HCEC 1CT (cell line): ENCODE measurements at places on chromosomes 1 and 21.

GRCh38 chr1:224528900-224529299, 87.2 kb upstream of the CNIH3 start:
- peak; percentile 91 for DNase-seq

GRCh38 chr1:204295671-204296070, 64.1 kb downstream of the PLEKHA6 start:
- DNase-seq, result peak; percentile 61

- DNase-seq, result no peak
These were observed 13.1 kb downstream of the FAM78B start for GRCh38 chr1:166153525-166154314.

- DNase-seq, result no peak
These were observed 157.8 kb upstream of the VAMP3 start for GRCh38 chr1:7613106-7613850.

- DNase-seq, result no peak
These were observed 15.0 kb downstream of the TNFRSF25 start for GRCh38 chr1:6450943-6451373.

GRCh38 chr1:207711285-207711684, 40.6 kb upstream of the CD46 start:
- DNase-seq, result peak; percentile 40

GRCh38 chr1:12461754-12462153, 156.3 kb downstream of the DHRS3 start:
- DNase-seq, result no peak

DNA sequence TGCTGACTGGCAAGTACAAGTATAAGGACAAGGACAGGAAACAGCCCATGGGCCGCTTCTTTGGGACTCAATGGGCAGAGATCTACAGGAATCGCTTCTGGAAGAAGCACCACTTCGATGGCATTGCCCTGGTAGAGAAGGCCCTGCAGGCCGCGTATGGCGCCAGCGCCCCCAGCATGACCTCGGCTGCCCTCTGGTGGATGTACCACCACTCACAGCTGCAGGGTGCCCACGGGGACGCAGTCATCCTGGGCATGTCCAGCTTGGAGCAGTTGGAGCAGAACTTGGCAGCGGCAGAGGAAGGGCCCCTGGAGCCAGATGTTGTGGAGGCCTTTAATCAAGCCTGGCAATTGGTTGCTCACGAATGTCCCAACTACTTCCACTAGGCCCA, 32.0 kb downstream of the SLC16A1 start:
- no peak for DNase-seq

- DNase-seq, result no peak
These were observed 194.7 kb downstream of the AK5 start for GRCh38 chr1:77476475-77476874.

- DNase-seq, result peak; percentile 49
These were observed 58.5 kb upstream of the ACTL8 start for GRCh38 chr1:17696417-17697301.

GRCh38 chr1:26287033-26287711, 7.3 kb downstream of the SH3BGRL3 start:
- DNase-seq, result no peak

GRCh38 chr1:16094453-16095158, 21.2 kb upstream of the FAM131C start:
- DNase-seq, result no peak

- no peak for DNase-seq
These were observed 37.0 kb downstream of the CCDC185 start for GRCh38 chr1:223430236-223430635.

DNA sequence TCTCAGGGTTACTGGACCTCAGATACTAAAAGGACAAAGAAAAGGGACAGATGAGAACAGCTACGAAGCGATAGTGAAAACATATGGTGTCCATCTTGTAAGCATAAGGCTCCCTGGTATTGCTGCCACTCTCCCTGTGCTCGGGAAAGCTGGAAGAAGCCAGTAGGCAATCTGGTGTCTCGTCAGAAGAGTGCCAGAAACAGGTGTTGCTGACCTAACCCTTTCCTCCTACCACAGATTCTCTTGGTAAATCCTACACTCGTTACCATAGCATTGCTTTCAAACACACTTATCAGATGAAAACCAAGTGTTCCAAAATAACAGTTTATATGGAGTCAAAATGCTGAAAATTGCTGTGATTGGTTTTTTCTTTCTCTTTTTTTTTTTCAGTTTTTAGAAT, 146.3 kb downstream of the NRIP1 start:
- DNase-seq, result no peak

- DNase-seq, result no peak
These were observed 49.9 kb upstream of the LAPTM5 start for GRCh38 chr1:30807318-30808066.

GRCh38 chr1:107459204-107459904, 318.5 kb downstream of the NTNG1 start:
- DNase-seq, result no peak

GRCh38 chr1:211336161-211336560, 9.5 kb downstream of the TRAF5 start:
- DNase-seq, result no peak

GRCh38 chr1:44408212-44408582, 3.1 kb downstream of the RNF220 start:
- no peak for DNase-seq

DNA sequence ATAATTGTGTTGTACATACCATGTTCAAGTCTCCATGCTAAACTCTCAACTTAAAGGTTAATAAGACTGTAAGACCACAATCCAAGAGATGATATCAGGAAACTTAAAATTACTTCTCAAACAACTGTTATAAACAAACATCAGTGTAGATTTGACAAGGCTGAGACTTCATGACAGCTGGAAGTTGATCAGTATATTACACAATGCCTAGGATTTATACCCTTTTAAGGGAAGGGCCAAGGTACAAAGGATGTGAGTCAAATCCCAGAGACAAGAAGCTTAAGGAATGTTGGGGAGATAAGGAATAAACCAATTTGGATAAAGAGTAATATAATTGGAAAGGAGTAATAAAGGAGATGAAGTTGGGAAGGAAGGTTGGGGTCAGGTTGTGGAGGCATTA, 98.8 kb downstream of the LBR start:
- peak; percentile 59 for DNase-seq

DNA sequence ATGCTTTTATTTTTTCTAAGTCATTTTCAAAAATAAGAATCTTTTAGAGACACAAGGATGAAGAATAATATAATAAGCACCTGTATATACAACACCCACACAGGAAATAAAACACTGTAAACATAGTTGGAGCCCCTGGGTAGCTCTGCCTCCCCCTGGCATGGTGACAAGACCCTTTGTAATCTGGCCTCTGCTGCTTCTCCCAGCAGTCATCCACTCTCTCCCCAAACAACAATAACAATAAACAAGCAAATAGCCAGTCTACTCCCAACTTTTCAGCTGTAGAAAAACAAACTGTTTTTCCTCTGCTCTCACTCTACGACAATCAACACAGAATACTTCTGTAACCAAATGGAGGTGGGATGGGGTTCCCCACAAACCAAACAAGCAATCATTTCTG, 110.1 kb downstream of the CSMD2 start:
- DNase-seq, result no peak

DNA sequence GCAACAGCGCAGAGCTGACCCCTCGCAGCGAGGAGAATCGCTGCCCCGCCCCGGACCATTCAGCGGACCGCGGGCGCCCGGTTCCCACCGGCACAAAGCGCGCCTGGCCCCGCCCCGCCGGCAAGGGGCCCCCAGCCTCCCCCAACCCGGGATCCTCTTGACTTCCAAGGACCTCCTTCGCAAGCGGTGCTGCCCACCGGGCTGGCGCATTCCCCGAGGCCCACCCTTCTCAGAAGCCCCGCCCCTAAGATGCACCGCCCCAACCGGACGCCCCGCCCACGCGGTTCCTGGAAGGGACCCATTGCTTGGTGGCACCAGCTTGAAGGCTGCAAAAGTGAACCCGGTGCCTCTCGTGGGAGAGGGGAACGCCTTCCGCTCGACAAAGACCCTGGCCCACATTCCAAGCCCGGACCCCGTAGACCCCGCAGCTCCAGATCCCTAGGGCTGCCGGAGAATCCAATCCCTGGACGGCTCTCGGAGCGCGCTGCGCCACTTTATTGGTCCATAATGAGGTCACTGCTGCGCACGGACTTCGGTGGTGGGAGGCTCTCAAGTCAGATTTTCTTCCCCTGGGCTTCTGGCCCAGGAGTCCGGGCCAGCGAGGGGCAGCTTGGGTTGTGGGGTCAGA, 2.0 kb downstream of the HES3 start:
- no peak for DNase-seq

DNA sequence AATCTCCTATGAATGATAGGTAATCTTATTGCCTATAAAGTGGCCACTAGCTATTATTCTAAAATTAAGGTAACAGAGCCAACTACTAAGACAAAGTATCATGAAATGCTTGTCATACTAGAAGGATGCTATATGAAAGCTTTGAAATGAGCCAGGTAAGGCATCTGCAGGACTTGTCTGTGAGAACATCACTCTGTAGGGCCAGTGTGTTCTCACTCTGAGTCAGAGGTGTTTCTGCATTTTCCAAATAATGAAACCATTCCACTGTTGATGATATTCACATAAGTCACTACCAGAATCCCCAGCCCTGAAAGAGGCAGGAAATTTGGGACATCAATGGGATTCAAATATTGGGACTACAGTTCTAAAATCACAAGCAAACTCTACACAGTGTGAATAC, 25.8 kb upstream of the GBP5 start:
- no peak for DNase-seq

DNA sequence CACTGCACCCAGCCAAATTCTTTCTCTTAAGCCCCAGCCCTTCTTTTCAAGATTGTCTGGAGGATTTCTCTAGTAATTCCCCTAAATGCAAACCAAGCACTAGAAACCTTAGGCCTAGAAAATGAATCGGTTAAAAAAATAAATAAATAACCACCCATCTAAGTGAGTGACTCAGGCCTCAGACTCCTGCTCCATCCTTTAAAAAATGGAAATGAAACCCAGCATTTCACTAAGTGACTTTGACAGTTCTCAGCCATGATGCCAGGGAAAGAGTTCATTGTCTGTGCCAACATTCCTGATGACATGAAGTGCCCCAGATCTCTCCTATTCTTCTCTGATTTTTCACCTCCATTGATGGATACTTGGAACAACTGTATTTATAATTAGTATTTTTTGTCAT, 415.2 kb upstream of the DAB1 start:
- DNase-seq, result no peak

DNA sequence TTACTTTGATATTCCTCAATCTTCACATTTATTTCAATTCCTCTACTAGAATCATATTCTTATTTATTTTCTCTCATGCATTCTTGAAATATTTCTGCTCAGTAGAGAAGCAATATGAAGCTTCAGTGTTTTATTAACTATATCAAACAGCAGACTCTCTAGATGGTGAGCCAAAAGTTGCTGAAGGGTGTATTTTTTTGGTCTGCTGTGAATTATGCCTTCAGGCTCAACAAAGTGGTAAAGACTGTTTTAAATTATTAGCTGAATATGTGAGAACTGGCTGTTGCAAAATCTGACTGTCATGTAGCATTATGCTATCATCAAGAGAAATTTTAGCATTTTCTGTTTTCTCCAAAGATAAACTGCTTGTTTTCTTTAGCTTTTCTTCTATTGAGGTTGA, 24.9 kb upstream of the CDC42BPA start:
- DNase-seq, result no peak

DNA sequence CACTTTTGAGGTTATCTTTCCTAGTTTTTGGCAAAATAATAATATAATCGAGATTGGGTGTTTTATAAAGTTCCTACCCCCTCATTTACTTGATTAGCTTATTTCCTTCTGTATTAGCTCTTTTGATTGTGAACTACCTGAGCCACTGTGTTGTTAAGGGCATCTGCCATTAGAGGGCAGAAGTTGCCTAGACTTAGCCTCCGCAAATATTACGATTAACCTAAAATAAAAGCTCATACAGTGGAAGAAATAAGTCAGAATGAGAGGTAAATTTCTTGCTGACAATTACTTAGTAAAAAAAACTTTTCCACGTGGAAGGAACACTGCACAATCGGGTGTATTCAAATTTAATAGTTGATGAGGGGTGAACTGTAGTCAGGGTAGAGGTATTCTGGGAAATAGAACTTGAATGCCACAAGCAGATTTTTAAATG, 2.3 kb downstream of the H3-3A start:
- DNase-seq, result peak; percentile 65

DNA sequence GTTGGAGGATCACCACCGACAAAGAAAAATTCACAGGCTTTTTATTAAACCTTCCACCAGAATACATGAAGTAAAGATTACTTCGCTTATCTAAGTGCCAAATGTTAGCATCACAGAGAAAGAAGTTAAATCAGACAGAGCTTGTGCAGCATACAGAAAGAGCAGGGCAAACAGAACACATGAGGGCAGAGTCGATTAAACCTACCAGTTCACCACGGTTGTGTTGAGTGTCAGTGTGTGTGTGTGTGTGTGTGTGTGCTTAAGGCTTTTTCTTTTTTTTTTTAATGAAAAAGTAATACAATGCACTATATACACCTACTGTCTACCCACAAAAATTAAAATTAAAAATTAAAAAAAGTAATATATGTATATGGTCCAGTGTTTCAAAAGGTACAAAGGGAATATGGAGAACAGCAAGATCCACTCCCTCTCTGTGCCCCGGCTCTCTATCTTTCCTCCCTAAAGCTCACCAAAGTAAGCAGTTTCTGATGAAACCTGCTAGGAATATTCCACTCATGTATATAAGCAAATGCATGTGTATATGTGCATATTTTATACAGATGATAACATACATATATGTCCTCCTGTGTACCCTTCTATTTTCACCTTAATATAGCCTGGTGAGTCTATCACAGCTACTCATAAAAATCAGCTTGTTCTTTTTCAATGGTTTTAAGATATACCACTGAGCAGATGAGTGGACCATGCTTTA, 17.7 kb downstream of the YIPF1 start:
- DNase-seq, result no peak

- DNase-seq, result no peak
These were observed 95.3 kb downstream of the CASZ1 start for GRCh38 chr1:10701145-10701544.

GRCh38 chr1:54391450-54392209, 14.6 kb downstream of the SSBP3 start:
- DNase-seq, result no peak
